ENCODE measurements at places on chromosomes 3 and 15.

- DNase-seq, result no peak
Measured at GRCh38 chr3:148223266-148223665, 474.4 kb upstream of the AGTR1 start.

- DNase-seq, result no peak
Measured at GRCh38 chr15:48313216-48313615, 18.0 kb upstream of the DUT start.

GRCh38 chr15:69841113-69841828 is 256.4 kb downstream of the TLE3 start:
- no peak for DNase-seq

DNA sequence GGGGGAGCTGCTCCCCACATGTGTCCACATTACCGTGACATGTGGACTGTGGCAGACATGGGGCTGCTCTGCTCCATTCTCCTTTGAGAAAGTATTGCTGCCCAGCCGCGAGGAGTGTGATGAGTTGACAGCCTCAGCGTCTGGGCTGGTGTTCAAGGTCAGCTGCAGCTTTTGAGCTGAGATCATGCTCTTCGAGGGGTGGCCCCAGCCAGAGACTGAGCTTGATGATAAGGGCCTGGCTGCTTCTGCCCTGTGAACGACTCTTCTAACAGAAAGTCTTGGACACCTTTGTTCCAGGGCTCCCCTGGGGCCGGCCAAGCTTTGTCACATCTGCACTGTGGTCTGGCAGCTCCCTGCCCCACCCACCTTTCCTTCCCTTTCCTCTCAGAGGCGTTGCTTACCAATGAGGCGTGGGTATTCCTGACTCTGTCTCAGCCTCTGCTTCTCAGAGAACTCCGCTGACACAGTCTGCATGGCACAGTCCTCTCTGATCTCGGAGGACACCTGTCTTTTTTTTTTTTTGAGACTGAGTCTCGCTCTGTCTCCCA is 86.6 kb downstream of the CHRD start:
- DNase-seq, result no peak

- DNase-seq, result no peak
Measured at GRCh38 chr15:69068157-69068556, 53.7 kb downstream of the NOX5 start.

DNA sequence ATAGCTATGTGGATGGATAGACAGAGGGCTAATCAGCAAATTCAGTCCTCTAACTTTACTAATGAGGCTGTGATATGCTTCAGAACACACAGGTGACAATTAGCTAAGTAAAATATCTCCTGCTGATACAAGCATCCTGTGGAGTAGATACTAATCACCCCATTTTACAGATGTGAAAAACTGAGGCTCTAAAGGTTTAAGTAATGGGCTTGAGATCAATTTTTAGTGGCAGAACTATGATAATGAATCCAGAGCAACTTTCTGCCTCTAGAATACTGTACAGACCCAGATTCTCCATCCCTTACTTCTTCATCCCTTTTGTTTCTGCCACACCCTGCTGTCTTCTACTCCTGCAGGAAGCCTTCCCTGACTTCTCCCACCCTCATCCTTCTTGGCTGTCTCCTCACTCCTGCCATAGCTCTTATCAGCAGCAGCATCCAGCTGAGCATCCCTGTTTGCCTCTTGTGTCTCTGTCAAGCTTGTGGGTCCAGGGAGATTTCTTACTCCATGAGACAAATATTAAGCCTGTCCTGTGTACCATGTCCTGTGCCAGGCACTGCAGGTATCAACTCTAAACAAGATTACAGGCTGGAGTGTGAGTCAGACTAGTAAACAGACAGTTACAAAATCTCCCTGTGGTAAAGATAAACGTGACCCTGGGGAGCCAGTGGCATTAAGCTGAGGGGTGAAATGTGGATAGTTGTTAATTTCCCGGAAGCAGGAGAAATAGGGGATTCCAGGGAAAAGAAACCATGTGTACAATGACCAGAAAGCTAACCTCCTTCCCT is 39.2 kb downstream of the SLC6A11 start:
- DNase-seq, result no peak

GRCh38 chr3:23751212-23751723 is 54.5 kb upstream of the UBE2E1 start:
- DNase-seq, result no peak

DNA sequence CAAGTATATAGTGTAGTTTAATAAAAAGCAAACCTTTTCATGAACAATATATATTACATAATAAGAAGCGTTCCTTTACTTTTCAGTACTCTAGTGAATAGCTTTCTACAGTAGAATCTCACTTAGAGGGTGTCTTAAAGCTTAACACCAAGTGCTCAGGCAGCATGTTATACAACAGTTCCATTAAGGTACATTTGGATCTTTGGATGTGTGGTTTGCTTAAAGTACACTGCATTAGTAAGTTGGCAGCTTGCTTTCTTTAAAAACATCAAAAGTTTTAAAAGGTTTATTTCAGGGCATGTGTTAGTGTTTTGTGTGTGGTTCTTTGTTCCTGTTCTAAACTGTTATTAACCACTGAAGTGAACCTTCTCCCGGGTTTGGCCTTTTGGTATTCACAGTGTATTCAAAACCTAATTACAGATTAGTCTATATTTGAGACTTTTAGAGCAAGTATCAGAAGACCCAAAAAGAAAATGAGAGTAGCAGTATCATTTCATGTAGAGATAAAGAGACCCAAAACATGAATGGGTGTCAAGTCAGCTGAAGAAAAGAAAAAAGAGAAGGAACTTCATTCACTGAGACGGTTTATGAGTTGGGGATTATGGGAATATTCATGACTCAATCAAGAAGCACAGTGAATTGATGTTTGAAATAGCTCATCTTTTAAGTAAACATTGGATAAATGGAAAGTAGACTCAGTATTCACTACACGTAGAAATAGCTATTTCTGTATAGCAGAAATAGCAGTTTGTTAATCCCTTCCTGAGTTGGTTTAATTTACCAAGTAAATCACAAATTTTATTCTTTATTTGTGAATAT is 93.9 kb downstream of the OPA1 start:
- no peak for DNase-seq

GRCh38 chr15:72182244-72182643 is 15.3 kb downstream of the GRAMD2A start:
- DNase-seq, result no peak

DNA sequence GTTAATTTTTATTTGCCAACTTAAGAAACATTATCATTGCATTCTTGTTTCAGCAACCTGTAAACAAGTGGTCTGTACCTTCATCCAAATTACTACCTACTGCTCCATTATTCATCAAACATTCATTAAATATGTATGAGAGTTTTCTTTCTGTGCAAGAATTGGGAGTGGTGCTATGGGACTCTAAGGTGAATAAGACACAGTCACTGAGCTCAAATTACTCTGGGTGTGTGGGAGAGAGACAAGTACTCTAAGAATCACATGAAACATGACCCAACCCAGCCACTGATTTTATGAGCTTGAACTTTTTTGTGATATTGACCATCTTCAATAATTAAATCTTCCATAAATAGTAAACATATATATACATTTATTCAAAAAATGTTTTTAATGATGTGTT is 227.2 kb upstream of the TP63 start:
- DNase-seq, result no peak

GRCh38 chr3:190619761-190620160 is 105.9 kb downstream of the IL1RAP start:
- DNase-seq, result no peak

GRCh38 chr3:47000198-47000815 is 20.8 kb downstream of the NBEAL2 start:
- DNase-seq, result no peak

- DNase-seq, result no peak
Measured at GRCh38 chr3:4394048-4394447, 73.0 kb downstream of the SUMF1 start.

DNA sequence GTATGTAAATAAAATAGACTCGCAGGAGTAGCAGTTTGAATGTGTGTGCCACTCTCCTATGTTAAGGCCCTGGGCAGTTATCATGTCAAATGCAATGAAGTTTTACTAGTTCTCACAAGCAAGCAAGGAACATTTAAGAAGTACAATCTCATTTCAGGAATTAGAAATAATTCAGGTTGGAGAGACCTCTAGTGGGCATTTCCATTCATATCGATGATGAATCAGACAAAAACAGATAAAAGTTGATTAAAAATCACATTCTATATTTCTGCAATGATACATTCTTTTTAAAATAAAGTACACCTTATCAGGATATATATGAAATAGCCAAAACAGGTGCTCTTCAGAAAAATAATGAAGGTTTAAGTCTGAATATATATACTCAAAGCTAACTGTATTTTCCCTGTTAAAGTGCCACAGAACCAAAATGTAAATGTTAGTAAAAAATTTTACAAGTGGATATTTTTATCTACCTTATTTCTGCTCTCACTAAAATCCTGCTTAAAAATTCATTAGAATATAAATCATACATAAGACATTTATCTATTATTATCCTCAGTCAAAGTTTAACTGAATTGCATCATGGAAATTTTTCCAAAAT is 492.4 kb upstream of the FRG2C start:
- peak; percentile 4 for DNase-seq

DNA sequence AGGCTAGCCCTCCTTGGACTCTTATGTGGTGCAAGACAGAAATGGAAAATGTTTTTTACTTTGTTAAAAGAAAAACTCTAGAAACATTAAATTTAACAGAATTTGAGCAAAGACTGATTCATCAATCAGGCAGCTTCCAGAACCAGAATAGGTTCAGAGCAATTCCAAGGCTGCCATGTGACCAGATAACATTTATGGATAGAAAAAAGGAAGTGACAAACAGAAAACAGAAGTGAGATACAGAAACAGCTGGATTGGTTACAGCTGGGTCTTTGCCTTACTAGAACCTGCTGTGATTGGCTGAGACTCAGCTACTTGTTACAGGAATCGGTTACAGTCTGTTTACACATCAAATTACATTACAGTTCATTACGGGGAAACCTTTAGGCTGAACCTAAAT is 22.5 kb upstream of the OTOL1 start:
- no peak for DNase-seq

DNA sequence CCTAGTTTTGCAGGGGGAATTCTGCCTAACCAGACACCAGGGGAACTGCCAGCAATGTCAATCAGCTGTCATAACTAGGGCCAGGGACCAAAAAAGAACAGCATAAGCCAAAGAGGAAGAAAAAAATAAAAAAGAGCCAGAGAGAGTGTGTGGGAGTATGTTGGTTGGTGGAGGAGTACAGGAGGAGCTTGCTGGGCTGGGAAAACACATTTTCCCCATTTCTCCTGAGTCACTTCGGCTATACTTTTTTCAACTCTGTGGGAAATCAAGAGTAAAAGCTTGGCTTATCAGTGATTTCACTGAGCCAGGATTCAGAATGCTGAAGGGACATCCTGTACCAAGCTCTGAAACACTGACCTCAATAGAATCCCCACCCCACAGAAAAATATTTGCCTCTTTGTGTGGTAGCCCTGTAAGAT is 144.7 kb upstream of the DPH6 start:
- no peak for DNase-seq

Data from NCI-H2107 (cell line).